ENCODE measurements at places on chromosomes 12 and 14.

GRCh38 chr12:20865873-20866272 lies 55.4 kb downstream of the SLCO1B3 start:
- DNase-seq = no peak

DNA sequence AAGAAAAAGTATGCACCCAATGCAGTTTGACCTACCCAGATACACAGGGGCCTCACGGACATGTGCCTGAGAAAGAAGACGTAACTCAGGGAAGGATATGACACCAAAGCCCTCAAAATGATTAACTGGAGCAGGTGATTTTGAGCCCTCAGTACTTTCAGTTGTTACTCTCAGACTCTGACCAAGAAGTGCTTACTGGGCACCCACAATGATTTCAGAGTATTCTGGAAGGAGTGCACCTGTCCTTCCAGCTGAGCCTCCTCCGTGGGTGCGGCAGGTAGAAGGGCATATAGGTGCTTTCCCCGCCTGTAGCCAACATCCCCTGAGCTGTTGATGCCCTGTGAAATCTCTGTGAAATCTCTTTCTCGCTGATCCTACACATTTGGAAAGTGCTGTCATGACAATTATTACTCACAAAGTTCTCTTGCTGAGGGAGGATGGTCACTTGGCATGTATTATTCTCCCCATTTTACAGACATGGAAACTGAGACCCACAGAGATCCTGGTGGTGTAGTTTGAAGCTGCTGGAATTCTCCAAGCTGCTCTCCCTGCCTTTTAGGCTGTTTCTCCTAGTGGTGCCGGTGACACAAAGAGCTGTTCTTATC lies 154.3 kb upstream of the CCND2 start:
- DNase-seq = no peak

GRCh38 chr14:59998564-59998963 lies 78.6 kb downstream of the LRRC9 start:
- DNase-seq = no peak

- DNase-seq = no peak
These were observed 630.2 kb upstream of the NOVA1 start for GRCh38 chr14:27228053-27228452.

DNA sequence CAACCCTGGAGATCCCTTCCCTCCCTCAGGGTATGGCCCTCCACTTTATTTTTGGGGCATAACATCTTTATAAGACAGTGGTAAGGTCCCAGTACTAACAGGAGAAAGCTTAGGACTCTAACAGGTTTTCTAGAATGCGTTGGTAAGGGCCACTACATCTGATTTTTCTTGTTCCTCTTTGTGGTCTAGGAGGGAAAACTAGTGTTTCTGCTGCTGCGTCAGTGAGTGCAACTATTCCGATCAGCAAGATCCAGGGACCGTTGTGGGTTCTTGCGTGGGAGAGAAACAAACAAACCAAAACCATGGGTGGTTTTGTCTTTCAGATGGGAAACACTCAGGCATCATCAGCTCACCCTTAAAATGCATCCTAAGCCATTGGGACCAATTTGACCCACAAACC lies 123.6 kb upstream of the SLC16A7 start:
- DNase-seq = no peak

GRCh38 chr14:95255487-95255886 lies 64.2 kb downstream of the CLMN start:
- DNase-seq = peak; percentile 31

- peak; percentile 56 for DNase-seq
These were observed 34.2 kb upstream of the PRMT8 start for GRCh38 chr12:3456809-3457208.

DNA sequence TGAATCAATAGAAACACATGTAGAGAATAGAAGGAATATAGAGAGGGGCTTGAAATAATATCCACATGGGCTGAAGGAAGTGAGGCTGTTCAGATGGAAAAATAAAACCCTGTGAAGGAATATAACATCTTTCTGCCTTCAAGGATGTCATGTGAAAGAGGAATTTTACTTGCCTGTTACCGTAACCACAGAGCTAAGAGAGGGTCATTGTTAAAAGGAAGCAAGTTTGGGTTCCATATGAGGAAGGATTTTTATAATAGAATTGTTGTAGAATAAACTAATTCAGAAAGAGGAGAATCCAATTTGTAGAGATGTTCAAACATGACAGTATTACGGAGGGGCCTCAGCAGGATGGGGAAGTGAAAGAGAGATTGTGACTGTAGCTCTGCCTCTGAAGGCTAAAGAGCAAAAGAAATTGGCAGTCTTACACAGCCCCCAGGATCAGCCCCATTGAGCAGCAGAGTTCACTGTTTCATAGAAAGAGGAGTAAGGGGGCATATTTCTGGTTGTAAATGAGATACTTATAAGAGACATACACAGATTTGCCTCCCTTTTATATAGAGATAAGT lies 41.8 kb upstream of the PTPRR start:
- DNase-seq = no peak
